ENCODE measurements at places on chromosomes 3 and 15.

GRCh38 chr15:85920956-85921355 is 126.2 kb upstream of the KLHL25 start:
- no peak for DNase-seq

- no peak for DNase-seq
These were observed 53.7 kb downstream of the ADCY5 start for GRCh38 chr3:123395235-123395634.

- DNase-seq = no peak
These were observed 150.6 kb upstream of the TGFBR2 start for GRCh38 chr3:30455840-30456239.

DNA sequence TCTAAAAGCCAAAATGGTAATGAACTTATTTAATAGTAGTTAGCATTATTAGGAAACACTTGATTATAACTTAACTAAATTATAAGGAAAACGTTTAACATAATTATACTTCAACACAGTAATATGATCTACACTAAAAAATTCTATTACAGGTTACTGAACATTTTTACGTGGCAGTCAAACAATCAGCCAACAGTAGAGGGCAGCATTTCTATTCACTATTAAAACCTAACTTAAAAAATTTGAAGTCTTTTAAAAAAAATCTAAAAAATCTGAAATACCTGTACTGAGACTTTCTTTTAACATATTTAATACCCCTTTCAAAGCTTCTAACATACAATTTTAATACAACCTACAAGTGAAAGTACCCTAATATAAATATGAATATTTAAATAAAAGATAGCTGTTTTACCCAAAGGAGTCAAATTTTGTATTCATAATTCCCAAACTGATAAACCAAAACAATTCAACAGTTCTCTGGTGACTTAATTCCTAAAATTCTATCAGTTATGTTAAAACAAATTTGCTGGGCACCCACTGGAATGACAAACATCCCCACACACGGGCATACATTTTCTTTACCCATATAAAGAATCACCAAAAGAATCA is 41.5 kb downstream of the DLG1 start:
- DNase-seq = peak; percentile 58

DNA sequence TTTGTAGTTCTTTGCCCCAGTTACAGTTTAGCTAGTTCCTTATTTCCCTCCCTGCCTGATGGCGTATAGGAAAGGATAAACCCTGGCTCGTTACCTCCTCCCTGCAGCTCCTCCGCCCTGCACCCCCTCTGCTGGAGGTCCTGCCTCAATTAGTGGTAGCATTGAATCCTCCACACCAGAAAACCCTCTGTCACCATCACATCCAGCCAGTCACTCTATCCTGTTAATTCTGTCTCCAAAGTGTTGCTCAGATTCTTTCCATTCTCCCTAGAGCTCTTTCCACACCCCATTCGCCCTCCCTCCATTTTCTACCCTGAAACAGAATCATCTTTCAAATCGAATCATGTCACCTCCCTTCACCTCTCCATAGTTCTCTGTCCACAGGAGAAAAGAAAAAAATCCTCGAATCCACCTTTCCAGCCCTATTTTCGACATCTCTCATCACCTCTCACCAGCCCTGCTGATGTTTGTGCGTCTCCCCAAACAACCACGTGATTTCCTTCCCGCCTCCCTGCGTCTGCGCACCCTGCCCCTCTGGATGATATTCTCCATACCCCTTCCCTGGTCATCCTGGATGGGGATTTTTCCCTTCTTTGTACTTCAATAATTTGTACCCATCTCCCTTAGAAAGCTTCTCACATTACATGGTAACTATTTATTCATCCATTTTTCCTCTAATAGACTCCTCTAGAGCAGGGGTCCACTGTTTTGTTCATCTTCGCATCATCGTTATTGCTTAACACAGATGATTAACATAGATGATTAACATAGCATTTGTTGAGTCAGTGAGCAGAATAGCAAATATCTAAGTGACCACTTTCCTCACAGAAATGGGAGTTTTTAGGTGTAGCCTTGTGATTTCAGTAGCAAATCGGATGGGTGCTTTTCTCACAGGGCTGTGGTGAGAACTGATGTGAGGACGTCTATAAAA is 37.1 kb downstream of the MAP3K13 start:
- no peak for DNase-seq

DNA sequence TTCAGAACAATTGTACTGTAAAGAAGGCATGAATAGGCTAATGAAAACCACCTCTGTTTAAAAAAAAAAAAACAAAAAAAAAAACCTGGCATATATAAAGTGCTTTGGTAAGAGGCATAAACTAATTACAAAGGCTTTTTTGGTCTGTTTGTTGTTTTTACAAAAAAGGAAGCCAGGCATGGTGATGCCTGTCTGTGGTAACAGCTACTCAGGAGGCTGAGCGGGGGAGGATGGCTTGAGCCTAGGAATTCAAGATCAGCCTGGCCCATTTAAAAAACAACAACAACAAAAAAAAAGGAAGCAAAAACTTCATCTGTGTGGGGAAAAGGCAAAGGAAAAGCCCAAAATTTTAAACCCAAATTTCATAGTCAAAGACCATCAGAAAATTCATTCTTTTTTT is 47.0 kb downstream of the OSBPL10 start:
- no peak for DNase-seq

GRCh38 chr3:136105044-136105443 is 91.1 kb downstream of the MSL2 start:
- DNase-seq = no peak

DNA sequence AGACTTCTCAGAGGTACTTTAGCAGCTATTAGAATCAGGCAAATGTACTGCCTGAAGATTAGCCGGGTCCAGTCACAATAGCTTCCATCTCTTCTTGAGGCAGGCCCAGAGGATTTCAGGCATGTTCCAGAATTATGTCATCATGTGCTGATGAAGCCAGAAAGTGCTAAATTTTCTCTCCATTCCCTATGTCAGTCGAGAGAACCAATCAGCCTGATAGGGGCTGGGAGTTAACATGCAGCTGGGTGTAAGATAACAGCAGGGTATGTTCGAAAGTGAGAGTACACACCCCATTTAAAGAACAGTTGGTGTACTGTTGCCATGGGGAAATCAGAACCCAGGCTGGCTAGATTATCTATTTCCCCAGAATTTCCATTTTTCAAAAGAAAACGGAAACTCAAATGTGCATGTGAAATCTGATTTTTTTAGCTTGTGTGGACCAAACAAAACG is 48.7 kb downstream of the MYH15 start:
- DNase-seq = no peak

DNA sequence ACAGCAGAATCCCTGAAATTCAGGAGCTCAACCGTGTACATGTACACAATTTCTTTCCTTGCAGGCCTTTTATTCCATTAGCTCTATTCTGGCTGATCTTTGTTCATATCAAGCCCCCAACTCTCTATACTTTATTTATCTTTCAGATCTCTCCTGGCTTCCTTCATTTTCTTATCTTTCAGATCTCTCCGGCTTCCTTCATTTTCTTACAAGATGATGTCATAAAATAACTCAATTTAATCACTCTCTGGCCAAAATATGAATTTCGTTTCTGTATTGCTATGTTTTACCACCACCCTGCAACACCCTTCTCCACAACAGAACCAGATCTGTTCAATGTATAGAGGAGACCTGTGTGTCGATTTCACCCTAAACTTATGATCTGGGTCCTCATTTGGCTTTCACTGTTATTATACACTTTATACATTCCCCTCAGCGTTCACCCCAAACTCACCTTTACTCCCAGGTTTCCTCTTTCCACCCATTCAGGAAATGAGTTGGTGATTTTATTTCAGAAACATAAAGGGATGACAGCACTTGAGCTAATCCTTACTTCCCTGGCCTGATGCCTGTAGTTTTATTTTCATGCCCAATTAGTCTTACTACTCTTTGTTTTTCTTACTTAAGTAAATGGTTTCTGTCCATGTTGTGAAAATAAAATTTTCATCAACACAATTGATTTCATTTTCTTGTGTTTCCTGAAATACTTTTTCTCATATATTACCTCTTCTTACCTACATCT is 195.5 kb downstream of the BCHE start:
- DNase-seq = no peak

DNA sequence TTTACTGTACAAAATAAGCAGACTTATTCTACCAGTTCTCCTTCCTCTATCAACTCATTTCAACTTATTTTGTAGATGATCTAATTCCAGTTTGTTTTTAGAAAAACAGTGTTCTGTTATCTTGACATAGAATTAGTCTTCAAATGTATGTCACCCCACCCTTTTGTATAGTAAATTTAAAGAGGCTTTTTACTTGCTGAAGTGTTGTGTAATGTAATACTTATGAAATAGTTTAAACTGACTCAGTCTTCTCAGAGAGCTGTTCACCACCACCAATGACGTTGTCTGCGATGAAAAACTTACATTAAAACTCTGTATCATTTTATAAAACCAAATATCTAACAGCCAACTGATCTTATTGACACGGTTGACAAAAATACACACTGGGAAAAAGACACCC is 82.9 kb downstream of the RAP2B start:
- DNase-seq = no peak

DNA sequence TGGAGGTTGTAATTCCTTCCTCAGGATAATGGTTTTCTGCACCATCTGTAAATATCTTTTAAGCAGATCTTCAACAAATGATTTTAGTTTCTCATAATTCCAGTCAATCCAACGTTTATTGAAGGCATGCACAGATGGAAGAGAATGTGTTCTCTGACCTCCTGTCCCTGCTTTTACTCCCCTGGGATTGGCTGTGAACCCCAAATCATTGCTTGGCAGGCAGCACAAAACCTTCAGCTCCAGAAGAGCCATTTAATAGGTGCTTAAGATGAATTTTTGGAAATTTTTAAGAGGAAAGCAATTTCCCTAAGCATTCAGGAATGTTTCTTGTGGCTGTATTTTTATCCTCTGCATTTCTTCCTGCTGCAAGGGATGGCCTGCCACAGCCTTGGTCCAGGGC is 25.5 kb upstream of the THSD4 start:
- no peak for DNase-seq

DNA sequence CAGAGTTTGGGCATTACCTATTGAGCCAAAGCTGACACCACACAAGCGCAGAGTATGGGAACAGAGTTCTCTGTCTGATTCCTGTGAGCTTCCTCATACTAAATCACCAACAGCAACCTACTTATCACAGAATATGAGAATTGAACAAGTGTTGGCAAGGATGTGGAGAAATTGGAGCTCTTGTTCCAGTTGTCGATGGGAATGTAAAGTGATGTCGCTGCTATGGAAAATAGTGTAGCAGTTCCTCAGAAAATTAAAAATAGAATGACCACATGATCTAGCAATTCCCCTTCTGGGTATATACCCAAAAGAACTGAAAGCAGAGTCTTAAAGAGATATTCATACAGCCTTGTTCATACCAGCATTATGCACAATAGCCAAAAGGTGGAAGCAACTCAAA is 33.4 kb downstream of the CD86 start:
- DNase-seq = no peak

DNA sequence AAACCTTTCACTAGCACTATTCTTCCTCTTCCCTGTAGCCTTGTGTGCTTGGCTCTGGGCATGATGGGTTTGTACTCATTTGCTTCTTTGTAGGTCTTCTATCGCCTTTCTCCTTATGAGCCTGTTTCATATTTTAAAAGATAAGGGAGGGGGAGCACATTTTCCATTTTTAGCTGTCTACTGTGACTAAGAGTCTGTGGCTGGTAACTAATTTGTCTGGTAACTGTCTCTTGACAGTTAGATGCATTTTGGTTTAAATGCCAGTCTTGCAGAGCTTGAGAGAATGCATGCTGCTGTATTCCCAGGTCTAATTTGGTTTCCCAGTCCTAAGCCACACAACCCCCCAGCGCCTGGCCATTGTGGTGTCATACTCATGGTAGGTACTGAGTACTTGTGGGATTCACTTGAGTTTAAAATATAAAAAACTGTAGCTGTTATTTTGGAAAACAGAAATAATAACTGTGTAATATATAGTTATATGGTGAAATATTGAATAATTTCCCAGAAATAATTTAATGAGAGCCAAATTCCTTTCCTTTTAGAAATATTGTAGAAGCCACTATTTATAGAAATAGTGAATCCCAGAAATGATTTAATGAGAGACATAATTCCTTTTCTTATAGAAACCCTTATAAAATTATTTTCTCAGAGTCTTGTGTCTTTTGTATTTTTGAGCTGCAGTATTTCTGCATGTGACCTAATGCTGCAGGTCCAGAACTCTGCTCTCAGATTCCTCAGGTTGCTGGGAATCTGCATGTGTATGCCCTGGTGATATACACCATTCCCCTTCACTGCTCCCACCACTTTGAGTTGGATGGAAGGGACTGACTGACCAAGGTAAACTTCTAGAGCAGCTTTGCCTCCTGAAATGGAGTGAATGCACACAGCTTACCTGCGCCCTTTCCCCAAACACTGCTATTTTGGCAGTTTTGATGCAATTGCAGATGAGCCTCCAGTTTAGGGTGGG is 13.9 kb upstream of the GPR171 start:
- no peak for DNase-seq

DNA sequence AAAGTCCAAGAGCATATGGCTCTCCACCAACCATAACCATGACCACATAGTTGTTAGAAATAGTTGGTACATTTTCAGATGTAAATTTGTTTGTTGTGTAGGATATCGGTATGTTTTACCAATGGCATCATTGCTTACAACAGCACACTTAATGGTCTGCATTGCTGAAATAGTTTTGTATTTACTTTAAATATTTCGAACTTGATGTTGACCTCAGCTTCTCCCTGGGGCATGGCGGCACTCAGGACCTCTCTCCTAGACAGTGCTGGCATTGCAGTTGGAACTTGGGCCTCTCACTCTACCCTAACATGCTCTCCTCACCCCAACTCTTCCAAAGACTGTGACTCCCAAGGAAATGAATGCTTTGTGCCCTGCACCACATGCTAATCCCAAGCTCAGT is 5.0 kb downstream of the SLC22A13 start:
- DNase-seq = no peak

GRCh38 chr3:30107531-30107930 is 498.9 kb upstream of the TGFBR2 start:
- no peak for DNase-seq

GRCh38 chr3:18134386-18135059 is 290.6 kb downstream of the SATB1 start:
- no peak for DNase-seq

DNA sequence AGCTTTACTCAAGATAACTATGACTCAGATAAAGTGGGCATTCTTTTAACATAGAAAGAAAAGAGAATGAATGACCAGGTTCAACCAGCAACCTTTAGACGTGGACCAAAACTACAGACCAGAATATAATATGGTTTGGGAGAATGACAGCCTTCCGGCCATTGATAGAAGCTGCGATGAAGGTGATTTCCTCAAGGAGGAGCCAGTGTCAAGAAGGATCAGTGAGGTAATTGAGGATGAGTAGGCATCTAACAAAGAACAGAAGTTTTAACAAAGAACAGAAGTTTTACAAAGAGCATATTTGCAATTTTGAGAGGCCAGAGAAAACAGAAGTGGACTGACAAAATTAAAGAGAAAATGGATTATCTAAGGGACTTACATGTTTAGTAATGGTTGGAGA is 289.0 kb upstream of the AGTR1 start:
- DNase-seq = no peak

DNA sequence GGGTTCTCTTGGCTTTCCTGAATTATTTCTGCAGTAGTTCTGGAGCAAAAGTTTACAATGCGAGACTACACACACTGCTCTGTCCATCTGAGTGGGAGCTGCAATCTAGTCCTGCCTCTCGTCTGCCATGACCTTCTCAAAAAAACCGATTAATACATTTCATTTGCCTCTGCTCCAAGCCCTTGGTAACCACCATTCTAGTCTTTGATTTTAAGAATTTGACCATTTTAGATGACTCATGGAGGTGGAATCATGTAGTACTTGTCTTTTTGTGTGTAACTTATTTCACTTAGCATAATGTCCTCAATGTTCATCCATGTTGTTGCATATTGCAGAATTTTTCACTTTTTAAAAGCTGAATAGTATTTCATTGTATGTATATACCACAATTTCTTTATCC is 356.9 kb downstream of the SV2B start:
- DNase-seq = no peak

All from globus pallidus (tissue), 1 donor.